ENCODE measurements at places on chromosomes 6 and 20.

DNA sequence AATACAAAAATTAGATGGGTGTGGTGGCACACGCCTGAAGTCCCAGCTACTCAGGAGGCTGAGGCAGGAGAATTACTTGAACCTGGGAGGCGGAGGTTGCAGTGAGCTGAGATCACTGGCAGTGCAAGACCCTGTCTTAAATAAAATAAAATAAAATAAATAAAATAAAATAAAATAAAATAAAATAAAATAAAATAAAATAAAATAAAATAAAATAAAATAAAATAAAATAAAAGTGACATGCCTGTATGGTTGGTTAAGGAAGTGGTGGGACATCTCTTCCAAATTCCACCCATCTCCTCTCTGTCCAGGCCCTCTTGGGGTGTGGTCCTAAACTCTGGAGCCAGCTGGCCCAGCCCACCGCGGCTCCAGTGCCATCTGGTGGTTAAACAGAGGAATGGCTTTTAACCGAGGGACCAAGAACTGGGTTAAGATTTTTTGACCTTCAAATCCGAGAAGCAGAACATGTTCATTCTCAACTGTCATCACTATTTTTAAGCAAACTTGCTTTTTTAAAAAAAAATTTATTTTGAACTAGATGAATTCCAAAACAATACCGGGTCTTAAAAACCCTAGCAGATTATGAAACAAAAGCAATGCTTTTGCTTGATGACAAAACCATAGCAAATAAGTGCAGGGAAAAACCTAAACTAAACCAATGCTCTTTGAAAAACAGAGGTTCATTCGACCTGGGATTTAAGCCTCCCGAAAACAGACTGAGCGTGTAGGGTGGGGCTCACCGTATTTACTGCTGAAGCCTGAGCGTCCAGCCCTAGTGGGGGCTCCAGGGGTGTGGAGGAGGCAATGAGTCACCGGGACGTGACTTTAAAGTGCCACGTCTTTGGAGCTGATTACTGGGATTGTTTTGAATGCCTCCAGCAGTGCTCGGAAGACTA, 68.8 kb downstream of the CDC5L start:
- DNase-seq, result peak; percentile 59

DNA sequence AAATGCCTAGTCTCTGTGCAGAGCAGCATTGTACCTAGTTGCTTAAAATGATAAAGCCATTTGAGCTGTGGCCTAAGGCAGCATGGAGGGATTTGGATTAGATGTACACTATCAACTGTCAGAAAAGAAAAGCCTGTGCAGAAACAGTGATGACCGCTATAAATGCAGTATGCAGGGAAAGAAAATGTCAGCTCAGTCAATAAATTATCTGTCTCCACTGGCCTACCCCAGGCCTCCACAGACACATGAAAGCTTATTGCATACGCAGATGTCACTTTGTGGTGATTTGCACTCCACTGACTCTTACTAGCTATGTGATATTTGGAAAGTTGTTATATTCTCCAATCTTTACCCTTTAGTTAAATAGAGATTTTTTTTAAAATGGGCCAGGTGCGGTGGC, 221.9 kb upstream of the OPRM1 start:
- no peak for DNase-seq

- no peak for DNase-seq
These were observed 27.2 kb downstream of the GINM1 start for GRCh38 chr6:149593408-149593807.

DNA sequence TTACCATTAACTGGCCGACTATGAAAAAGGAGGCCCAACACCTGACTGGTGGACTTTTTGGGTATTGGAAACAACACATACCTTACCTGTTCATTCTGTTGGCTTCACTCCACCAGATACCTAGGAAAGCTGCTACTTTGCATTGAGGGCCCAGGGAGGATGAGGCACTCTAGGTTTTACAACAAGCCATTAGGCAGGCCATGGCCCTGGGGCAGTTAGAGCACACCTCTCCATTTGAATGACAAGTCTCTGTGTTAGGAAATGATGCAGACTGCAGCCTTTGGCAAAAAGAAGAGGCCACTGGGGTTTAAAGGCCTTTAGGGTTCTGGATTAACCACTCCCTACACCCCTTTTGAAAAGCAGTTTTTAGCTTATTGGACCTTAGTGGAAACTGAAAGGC, 144.3 kb downstream of the OR2B2 start:
- DNase-seq, result no peak

GRCh38 chr6:154914288-154914687, 80.8 kb upstream of the TIAM2 start:
- DNase-seq, result no peak
